ENCODE measurements at places on chromosomes 7 and 10.

DNA sequence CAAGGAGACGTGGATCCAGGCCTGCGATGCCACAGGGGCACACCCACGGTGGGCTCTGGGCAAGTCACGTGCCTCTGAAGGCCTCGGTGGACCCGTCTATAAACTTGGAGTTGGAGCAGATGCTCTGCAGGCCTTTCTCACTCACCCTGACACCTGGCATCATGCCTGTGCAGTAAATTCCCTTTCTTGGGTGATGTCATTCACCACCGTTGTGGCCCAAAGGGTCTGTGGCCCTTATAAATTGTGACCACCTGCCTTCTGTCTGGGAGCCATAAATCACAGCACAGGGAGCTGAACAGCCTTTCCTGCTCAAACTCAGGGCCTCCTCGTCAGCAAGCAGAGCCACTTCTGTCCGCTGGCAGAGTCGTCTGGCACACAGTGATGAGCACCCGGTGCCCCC is 52.2 kb downstream of the GPAM start:
- DNase-seq, result no peak

GRCh38 chr7:147885869-147886268 is 704.7 kb upstream of the C7orf33 start:
- no peak for DNase-seq

DNA sequence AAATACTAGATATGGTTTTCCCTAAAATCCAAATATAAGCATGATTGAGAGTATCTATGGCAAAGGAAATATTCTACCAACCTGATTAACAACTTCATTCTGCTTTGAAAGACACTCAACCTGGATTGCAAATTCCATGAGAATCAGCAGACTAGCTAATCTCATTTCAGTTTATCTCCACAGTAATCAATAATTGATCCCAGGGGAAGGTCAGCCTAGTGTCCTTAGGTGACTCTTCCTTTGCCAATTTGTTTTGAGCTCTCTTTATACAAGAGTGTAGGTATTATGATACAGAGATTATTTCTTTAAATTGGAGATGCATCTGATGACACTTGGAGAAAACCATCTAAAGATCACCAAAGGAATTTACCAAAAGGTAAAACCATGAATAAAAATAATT is 100.3 kb downstream of the GRM8 start:
- no peak for DNase-seq

DNA sequence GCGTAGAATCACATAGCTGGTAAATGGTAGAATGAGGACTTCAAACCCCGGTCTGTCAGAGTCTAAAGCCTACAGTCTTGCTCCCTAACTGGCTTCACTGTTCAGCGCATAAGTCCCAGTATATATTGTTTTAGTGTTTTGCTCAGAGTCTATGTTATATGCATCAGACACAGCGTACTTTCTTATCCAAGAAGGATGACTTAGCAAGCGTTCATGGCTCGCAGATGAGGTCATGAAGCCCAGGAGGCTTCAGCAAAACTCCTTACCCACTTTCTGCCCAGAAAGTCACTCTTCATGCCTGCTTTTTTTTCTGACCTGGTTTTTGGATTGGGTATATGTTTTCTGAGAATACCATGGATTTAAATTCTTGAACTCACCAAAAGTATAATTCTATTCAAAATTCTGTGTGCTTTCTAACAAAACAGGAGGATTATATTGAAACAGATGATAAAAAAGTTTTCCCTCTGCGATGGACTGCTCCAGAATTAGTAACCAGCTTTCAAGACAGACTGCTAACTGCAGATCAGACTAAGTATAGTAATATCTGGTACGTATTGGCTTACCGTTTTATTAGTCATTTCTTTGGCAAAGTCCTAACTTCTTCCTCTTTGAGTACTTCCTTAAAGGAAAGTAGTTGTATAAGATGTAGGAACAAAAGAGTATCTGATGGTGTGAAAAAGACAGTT is 24.6 kb upstream of the BHLHA15 start:
- DNase-seq, result no peak

DNA sequence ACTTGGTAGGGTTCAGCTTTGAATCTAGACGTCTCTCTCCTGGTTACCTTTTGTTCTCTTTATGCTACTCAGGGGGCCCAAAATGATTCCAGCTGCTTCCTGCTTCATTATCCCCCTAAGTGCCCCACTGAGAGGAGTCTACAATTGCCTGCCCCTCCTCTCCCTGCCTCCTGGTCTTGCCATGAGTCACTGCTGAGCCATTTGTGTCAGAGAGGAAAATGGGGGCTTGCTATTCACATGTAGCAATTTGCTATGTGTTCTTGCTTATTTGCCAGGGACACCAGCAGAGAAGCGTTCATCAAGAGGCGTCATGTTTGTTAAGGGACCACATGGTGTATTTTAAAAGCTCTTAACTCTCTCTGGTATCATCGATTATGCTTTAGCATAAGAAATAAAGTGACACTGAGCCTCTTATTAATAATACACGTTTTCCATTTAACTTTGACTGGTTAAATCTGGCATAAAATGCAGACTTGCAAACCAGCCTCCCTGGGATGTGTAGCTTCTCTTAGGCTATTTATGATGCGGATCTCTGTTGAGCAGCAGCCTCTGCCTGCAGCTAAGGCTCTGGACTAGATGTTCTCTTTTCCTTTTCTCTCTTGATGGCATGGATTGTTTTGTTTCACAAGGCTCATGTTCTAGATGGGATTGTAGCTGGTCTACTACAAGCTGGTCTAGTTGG is 239.3 kb downstream of the AUTS2 start:
- DNase-seq, result no peak

DNA sequence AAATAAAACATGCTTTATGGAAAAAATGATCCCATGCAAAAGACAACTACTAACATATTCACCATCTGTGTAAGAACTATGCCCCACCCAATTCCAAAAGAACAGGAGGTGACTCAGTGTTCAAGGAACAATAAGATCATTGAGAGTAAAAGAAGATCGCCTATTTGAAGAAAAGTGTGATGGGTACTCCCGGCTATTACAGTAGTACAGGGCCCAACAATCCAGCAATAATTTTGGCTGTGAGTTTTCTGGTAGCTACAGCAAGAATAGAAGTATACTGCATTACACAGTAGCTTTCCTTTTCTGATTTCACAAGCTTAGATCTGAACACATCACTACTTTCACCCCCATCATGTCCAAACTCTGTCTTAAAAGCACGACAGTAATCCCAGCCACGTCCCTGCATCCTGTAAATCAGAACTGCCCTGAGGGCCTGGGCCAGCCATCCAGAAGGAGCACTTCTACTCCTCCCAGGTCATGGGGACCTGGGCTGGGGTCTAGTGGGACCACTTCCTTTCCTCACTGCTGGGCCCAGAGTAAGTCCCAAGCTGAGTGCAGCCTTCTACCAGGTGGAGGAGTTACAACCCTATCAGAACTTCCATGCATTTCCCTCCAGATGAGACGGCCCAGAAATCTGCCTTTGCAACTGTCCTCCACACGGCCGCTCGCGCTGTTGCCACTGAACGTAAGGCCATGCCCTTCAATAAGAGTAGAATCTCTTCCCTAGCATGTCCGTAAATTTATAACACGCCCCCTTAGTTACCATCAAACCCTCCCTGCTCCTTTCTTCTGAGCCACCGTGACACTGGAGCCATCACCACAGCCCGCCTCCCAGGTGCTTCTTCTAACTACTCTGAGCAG is 7.9 kb downstream of the ESYT2 start:
- DNase-seq, result no peak

GRCh38 chr10:97466755-97467154 is 20.8 kb downstream of the ZDHHC16 start:
- DNase-seq, result no peak

DNA sequence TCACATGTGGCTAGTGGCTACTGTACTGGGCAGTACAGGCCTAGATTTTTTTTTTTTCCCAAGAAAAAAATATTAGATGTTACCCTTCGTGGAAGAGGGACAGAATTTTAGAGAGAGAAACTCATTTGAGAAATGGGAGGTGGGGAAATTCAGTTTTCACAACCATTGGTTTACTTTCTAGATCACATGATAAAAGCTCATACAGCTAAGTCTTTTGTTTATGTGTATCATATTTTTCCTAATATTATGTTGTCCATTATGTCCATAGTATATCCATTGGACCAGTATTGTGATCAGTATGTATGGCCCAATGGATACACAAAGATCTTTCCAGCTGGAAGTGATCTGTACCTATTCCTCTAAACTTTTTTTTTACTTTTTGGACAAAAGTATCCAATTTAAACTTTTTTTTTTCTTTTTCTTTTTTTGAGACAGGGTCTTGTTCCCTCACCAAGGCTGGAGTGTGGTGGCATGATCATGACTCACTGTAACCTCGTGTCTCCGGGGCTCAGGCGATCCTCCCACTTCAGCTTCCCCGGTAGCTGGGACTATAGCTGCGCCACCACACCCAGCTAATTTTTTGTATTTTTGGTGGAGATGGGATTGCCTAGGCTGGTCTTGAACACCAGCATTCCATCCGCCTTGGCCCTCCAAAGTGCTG is 4.1 kb downstream of the CALU start:
- no peak for DNase-seq

DNA sequence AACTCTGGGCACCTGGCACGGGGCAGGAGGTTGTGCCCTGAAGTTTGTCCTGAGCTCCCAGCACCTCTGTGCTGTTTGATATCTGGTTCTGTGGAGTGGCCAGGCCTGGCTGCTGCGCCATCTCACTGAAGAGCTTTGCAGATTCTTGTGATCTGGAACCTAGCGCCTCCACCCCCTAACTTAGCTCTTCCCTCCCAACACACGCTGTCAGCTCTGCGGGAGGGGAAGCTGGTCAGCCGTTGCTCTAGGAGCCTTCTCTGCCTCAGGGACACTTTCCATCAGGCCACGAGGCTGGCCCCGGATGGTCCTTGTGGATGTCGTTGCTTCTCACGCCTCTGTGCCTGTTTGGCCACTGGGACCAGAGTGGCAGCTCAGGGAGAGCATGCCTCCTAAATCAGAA is 213.2 kb downstream of the CCDC3 start:
- no peak for DNase-seq
